ENCODE measurements at places on chromosomes 2 and 18. TPM values are rescaled to one million over a fixed set of nuclear protein-coding genes. Genes with fewer than 3 reads are reported as not detected.

The NEURL3 gene
- total RNA-seq, result 0.57 TPM

- no peak for DNase-seq
- H3K27me3 ChIP-seq, result peaks cover 72% of the 10 kb centered on the region
- H3K36me3 ChIP-seq, result peaks cover 1% of the 10 kb centered on the region
- H3K4me3 ChIP-seq, result no peak overlapping the region
Measured at GRCh38 chr2:176170602-176171305, 13.6 kb downstream of the HOXD3 start.

- no peaks in the 10 kb centered on the region for H3K4me1 ChIP-seq
- DNase-seq, result peak; percentile 22
- no peak overlapping the region for H3K4me3 ChIP-seq
- no peaks in the 10 kb centered on the region for H3K36me3 ChIP-seq
- peaks cover 2% of the 10 kb centered on the region for H3K27me3 ChIP-seq
Measured at GRCh38 chr2:36663851-36664695, 32.4 kb upstream of the VIT start.

The MARCO gene
- not detected for total RNA-seq

The SNRNP27 gene
- total RNA-seq, result 64.6 TPM

- peaks cover 7% of the 10 kb centered on the region for H3K36me3 ChIP-seq
- no peak for DNase-seq
- no peak overlapping the region for H3K27ac ChIP-seq
- H3K27me3 ChIP-seq, result no peaks in the 10 kb centered on the region
- H3K4me3 ChIP-seq, result no peak overlapping the region
Measured at GRCh38 chr2:70690846-70691245, 77.2 kb downstream of the ADD2 start.

GRCh38 chr18:45738660-45739059 lies 14.7 kb downstream of the SLC14A1 start:
- no peak for DNase-seq
- no peaks in the 10 kb centered on the region for H3K36me3 ChIP-seq
- no peak overlapping the region for H3K4me3 ChIP-seq
- H3K27ac ChIP-seq, result no peak overlapping the region

The VWC2L gene
- total RNA-seq, result not detected

- H3K4me3 ChIP-seq, result no peak overlapping the region
- H3K4me1 ChIP-seq, result no peaks in the 10 kb centered on the region
- DNase-seq, result no peak
- H3K27me3 ChIP-seq, result no peaks in the 10 kb centered on the region
- peaks cover 2% of the 10 kb centered on the region for H3K36me3 ChIP-seq
Measured at GRCh38 chr18:37653618-37654017, 88.0 kb upstream of the CELF4 start.

- peaks cover 25% of the 10 kb centered on the region for H3K36me3 ChIP-seq
- no peak for DNase-seq
- H3K27me3 ChIP-seq, result no peaks in the 10 kb centered on the region
Measured at GRCh38 chr2:15334644-15335326, 226.3 kb downstream of the NBAS start.

GRCh38 chr2:151258121-151258520 lies 3.5 kb downstream of the RBM43 start:
- H3K4me3 ChIP-seq, result no peak overlapping the region
- H3K27ac ChIP-seq, result no peak overlapping the region

The MPV17 gene
- total RNA-seq, result 80.2 TPM

The GAREM1 gene
- total RNA-seq, result 0.35 TPM

The GALNT14 gene
- 1.5 TPM for total RNA-seq

DNA sequence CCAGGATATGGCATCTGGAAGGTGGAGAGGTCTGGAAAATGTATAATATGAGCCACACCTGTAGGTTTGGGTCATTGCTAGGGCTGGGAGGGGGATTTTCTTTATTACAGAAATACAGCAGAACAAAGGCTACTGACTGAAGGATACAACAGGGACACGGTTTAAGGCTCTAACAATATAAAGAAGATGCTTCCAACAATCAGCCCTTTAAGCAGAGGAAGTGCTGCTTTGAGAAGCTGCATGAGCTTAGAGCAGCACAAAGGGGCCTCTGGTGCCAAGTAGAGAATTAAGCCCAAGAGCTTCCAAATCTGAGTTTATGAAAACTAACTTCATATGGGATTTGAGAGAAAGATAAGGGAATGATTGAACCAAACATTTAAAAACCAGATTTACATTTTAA lies 174.5 kb upstream of the RMP24 start:
- H3K4me3 ChIP-seq, result no peak overlapping the region
- H3K36me3 ChIP-seq, result no peaks in the 10 kb centered on the region
- H3K27me3 ChIP-seq, result peaks cover 12% of the 10 kb centered on the region
- H3K4me1 ChIP-seq, result no peaks in the 10 kb centered on the region
- no peak for DNase-seq

DNA sequence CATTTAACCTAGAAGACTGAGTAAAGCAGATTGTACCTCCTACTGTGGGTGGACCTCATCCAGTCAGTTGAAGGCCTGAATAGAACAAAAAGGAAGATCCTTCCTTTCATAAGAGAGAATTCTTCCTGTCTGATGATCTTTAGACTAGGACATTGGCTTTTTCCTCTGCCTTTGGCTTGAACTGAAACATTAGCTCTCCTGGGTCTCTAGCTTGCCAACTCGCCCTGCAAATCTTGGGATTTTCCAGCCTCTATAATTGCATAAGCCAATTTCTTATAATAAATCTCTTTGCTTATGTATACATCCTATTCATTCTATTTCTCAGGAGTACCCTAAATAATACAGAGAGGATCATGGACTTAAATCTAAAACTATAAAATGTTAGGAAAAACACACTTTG lies 6.2 kb upstream of the KDSR start:
- no peak overlapping the region for H3K4me3 ChIP-seq
- H3K4me1 ChIP-seq, result peaks cover 10% of the 10 kb centered on the region
- H3K27ac ChIP-seq, result no peak overlapping the region

The RBM43 gene
- total RNA-seq, result 3.8 TPM

GRCh38 chr2:64524604-64525316 lies 632 bp downstream of the AFTPH start:
- H3K27ac ChIP-seq, result peak overlapping the region; percentile 100
- H3K4me3 ChIP-seq, result peak overlapping the region; percentile 99
- peak; percentile 62 for DNase-seq
- peaks cover 1% of the 10 kb centered on the region for H3K36me3 ChIP-seq
- no peaks in the 10 kb centered on the region for H3K27me3 ChIP-seq

The SLC4A5 gene
- 1.1 TPM for total RNA-seq

GRCh38 chr2:239400596-239401066 lies at the start of gene HDAC4:
Gene HDAC4, minus strand, starts transcription at chr2:239401020. Its CDS starts 48,321 bp downstream, at chr2:239352699.
- DNase-seq, result no peak
- H3K4me1 ChIP-seq, result peaks cover 41% of the 10 kb centered on the region
- H3K36me3 ChIP-seq, result peaks cover 11% of the 10 kb centered on the region
- peak within 1 kb of the TSS; percentile 87 for H3K4me3 ChIP-seq
- H3K27me3 ChIP-seq, result no peaks in the 10 kb centered on the region
- H3K27ac ChIP-seq, result peak within 1 kb of the TSS; percentile 95

The AGXT gene
- total RNA-seq, result not detected

The SLC19A3 gene
- not detected for total RNA-seq

Measured in activated naive CD4-positive, alpha-beta T cell treated with anti-CD3 and anti-CD28 coated beads for 36 hours (primary cell).